T-helper 9 cell (primary cell): ENCODE measurements at places on chromosomes 11 and 22.
A peak's percentile ranks its signal among the peaks of the same experiment; 100 is the strongest.

- no peak for DNase-seq
Observed at GRCh38 chr11:59221441-59221840, 8.7 kb upstream of the MPEG1 start.

DNA sequence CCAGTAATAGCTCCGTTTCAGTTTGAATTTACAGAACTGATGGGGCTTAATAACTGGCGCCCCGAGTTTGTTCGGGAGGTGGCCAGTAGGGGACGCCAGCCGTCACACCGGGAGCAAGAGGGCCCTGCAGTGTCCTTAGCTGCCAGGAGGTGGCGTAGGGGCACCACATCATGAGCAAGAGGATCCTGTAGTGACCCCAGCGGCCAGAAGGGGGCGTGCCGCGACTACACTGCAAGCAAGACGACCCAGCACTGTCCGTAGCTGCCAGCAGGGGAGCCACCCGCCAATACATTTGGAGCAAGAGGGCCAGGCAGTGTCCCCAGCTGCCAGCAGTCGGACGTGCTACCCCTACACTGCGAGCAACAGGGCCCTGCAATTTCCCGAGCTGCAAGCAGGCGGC lies 663.7 kb upstream of the B3GAT1 start:
- peak; percentile 38 for DNase-seq

DNA sequence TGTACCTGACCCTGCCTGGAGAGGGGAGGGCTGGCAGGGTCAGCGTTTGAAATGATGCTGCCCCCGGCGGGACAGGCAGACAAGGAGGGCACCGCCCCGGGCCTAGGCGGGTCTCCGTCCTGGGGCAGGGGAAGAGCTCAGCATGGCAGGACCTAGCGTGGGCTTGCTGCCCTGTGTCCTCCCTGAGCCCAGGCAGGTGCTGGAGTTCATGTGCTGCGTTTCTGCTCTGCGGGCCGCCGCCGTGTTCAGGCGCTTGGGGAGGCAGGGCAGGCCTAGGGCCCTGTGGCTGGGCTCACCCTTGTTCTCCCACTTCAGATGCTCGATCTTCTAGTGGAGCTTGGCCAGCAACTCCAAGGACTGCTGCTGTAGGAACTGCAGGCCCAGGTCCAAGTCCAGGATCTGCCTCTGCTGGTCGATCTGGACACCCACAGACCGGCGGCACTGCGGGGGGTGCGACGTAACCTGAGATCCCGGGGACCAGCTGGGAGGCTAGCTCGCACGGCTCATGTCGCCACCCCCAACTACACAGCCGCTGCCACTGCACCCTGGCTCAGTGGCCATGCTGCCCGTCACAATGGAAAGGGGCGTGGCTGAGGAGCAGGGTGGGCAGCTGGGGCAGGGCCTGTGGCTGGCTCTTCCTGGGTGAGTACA lies 84.4 kb downstream of the MED15 start:
- no peak for DNase-seq

DNA sequence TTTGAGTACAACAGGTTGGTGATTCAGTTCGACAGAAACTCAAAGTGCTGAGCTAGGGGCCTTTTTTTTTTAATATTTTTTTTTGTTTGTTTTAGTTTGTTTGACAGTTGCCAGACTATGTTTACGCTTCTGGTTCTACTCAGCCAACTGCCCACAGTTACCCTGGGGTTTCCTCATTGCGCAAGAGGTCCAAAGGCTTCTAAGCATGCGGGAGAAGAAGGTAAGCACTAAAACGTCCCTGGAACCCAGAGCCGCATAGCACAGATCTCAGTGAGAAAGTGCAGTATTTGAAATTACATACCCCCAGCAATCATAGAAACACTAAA lies 649 bp downstream of the PRRG4 start:
- DNase-seq: no peak

DNA sequence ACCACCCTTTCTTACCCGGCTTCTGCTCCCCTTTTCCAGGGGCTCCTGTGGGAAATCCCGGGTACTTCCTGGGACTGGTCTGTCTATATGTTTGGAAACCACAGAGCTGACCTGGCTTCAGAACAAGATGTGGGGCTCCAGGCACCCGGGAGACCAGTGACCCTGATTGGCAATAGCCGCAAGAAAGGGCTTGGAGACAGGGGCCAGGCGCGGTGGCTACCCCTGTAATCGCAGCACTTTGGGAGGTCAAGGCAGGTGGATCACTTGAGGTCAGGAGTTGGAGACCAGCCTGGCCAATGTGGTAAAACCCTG lies 3.2 kb upstream of the NEAT1 start:
- no peak for DNase-seq

DNA sequence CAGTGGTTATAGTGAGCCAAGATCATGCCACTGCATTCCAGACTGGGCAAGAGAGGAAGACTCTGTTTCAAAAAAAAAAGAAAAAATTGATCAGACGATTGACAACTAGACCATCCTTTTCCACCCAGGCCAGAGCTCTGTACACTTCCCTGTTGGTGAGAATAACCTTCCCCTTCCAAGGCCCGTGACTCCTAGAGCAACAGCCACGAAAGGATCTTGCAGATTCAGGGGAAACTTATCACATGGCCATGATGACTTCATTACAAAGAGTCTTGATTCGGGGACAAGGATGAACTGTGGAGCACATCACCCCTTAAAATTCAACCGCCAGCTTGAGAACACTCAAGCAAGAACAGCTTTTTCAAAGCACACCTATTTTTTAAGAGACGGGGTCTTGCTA lies 10.3 kb downstream of the CD5 start:
- DNase-seq: no peak

DNA sequence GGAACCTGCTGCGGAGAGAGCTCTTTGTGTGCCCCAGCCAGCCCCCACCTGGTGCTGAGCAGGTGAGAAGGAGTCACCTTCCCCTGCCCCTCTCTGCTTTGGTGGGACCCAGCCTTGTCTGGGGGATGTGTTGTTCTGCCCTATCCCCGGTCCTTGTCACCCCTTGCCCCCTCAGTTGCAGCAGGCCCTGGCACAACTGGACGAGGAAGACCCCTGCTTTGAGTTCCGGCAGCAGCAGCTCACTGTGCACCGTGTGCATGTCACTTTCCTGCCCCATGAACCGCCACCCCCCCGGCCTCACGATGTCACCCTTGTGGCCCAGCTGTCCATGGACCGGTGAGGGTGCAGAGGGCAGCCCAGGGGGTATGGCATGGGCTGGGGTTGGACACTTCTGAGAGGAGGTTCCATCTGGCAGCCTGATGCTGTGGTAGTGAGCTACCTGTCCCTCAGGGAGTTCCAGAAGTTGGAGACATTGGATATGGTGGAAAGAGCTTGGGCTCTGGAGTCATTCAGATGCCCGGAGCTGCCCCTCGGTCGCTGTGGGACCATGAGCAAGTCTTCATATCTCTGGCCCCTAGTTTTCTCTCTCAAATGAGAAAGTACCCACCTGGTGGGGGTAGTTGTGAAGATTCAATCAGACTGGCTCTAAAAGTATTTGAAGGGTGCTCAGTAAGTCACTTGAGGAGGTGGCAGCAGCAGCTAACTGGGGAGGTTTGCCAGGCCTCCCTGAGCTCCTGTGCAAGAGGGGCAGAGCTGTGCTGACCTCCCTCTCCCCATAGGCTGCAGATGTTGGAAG lies 4.3 kb downstream of the LARGE2 start:
- no peak for DNase-seq

- no peak for DNase-seq
Observed at GRCh38 chr11:117221775-117222517, 9.9 kb downstream of the PCSK7 start.

DNA sequence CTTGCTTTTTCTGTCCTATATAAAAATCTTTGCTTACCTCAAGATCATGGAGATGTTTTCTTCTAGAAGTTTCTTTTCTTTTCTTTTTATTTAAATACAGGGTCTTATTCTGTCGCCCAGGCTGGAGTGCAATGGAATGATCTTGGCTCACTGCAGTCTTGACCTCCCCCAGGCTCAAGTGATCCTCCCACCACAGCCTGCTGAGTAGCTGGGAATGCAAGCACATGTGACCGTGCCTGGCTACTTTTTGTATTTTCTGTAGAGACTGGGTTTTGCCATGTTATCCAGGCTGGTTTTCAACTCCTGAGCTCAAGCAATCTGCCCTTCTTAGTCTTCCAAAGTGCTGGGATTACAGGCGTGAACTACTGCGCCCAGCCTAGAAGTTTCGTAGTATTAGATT lies 45.3 kb downstream of the USP35 start:
- no peak for DNase-seq
